ENCODE measurements at places on chromosomes 11 and 22. TPM values are rescaled to one million over a fixed set of nuclear protein-coding genes. Genes with fewer than 3 reads are reported as not detected.

DNA sequence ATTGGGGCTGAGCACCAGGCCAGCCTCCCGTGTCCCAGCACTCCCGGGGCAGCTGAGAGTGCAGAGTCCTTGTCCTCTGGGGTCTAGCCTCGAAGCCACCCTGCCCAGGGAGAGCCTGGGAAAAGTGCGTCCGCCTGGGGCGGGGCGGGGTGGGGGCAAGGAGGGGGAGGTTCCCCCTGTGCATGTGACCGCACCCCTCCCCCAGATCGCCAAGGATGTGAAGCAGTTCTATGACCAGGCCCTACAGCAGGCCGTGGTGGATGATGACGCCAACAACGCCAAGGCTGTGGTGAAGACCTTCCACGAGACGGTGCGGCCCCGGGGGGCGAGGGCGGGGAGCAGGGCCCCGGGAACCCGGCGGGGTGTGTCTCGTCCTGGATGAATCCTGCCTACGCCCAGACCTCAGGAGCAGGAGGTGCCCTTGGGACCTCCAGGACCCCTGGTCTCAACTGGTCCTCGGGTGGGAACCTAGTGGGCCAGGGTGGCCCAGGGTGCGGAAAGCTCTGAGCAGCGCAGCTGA is 5.3 kb upstream of the TSSC4 start:
- no peak overlapping the region for H3K4me3 ChIP-seq
- no peaks in the 10 kb centered on the region for H3K36me3 ChIP-seq
- no peak overlapping the region for H3K27ac ChIP-seq
- DNase-seq = no peak
- H3K4me1 ChIP-seq = peaks cover 13% of the 10 kb centered on the region

DNA sequence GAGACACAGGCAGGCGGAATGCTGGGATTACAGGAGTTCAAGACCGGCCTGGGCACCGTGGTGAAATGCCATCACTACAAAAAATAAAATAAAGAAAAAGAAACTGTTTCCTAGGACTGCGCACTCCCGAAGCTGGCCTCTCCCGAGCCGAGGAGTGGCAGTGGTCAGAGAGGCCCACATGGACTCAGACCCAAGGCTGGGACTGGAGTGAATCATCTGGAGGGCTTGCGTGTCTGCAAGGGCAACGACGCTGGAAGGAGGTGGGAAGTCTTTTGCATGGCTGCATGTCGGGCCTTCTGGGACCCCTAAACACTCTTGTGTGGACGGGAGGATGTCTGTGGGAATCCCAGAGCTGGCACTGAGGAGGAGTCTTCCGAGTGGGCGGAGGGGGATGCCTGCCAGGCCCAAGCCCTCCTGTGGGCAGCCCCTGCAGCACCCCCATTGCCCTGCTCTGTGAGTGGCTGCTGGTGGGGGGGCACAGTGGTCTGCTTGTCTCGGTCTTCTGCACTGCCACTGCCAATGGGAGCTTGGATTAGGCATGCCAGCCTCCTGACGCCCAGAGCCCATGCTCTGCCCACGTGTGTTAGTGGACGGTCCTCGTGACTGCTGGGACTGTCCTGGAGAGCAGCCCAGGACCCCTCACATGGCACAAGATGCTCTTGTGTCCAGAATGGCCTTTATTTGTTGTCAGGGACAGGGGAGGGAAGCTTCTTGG is 1.8 kb upstream of the AP2A2 start:
- no peak overlapping the region for H3K4me3 ChIP-seq
- H3K4me1 ChIP-seq = peaks cover 26% of the 10 kb centered on the region
- H3K27ac ChIP-seq = no peak overlapping the region
- no peaks in the 10 kb centered on the region for H3K27me3 ChIP-seq

DNA sequence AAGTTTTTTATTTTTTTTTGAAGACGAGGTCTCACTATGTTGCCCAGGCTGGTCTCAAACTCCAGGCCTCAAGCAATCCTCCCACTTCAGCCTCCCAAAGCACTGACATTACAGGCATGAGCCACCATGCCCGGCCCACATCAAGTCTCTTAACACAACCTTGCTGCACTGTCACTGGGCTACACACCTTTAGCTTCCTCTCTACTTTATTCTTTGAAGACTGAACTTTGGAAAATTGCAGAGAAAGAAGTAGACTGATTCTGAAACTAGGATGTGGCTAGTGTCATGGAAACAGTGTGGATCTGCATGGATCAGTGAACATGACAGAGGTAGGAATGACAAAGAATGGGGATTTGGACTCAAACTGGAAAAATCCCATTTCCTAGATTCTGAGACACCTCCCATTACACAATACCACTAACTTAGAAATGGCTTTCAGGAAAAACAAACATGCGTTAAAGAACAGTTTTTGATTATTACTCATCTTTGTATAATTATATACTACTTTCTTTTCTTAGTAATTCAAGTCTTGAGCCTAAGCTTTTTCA is 99.6 kb upstream of the SPON1 start:
- H3K4me1 ChIP-seq = peaks cover 22% of the 10 kb centered on the region
- DNase-seq = no peak
- no peaks in the 10 kb centered on the region for H3K27me3 ChIP-seq
- no peaks in the 10 kb centered on the region for H3K36me3 ChIP-seq
- H3K27ac ChIP-seq = no peak overlapping the region

GRCh38 chr11:6652182-6652581 is 3.4 kb downstream of the DCHS1 start:
- no peak overlapping the region for H3K4me3 ChIP-seq
- peaks cover 48% of the 10 kb centered on the region for H3K4me1 ChIP-seq
- H3K27me3 ChIP-seq = no peaks in the 10 kb centered on the region
- no peak for DNase-seq
- no peaks in the 10 kb centered on the region for H3K36me3 ChIP-seq

- DNase-seq = no peak
- no peak overlapping the region for H3K4me3 ChIP-seq
- H3K36me3 ChIP-seq = peaks cover 51% of the 10 kb centered on the region
- H3K4me1 ChIP-seq = peaks cover 16% of the 10 kb centered on the region
- no peaks in the 10 kb centered on the region for H3K27me3 ChIP-seq
These were observed 101.8 kb downstream of the BCR start for GRCh38 chr22:23282089-23282501.

- no peaks in the 10 kb centered on the region for H3K36me3 ChIP-seq
- DNase-seq = no peak
- no peak overlapping the region for H3K4me3 ChIP-seq
These were observed 46.1 kb upstream of the BLID start for GRCh38 chr11:122162095-122162494.

GRCh38 chr22:37986371-37986770 is 2.0 kb upstream of the SOX10 start:
- no peak overlapping the region for H3K4me3 ChIP-seq
- no peak for DNase-seq
- H3K27ac ChIP-seq = no peak overlapping the region
- H3K36me3 ChIP-seq = no peaks in the 10 kb centered on the region

DNA sequence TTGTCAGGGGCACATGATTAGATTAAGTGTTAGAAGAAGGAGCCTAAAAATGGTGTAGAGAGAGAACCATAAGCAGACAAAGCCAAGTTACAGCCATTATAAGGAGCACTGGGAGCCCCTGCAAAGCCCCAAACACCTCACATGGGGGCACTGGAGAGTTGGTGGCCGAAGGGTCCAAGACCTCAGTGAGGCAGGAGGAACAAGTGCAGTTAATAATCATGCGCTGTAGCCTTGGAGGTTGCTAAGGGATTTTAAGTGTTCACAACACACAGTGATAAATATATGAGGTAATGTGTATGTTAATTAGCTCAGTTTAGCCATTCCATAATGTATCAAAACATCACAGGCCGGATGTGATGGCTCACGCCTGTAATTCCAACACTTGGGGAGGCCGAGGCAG is 54.4 kb upstream of the JAM3 start:
- no peaks in the 10 kb centered on the region for H3K27me3 ChIP-seq
- H3K4me1 ChIP-seq = no peaks in the 10 kb centered on the region
- no peak overlapping the region for H3K27ac ChIP-seq
- DNase-seq = no peak
- H3K36me3 ChIP-seq = no peaks in the 10 kb centered on the region

- no peaks in the 10 kb centered on the region for H3K27me3 ChIP-seq
- H3K4me3 ChIP-seq = no peak overlapping the region
- no peaks in the 10 kb centered on the region for H3K4me1 ChIP-seq
- H3K27ac ChIP-seq = no peak overlapping the region
- DNase-seq = peak; percentile 9
- no peaks in the 10 kb centered on the region for H3K36me3 ChIP-seq
These were observed 23.2 kb downstream of the COMMD9 start for GRCh38 chr11:36265793-36266628.

DNA sequence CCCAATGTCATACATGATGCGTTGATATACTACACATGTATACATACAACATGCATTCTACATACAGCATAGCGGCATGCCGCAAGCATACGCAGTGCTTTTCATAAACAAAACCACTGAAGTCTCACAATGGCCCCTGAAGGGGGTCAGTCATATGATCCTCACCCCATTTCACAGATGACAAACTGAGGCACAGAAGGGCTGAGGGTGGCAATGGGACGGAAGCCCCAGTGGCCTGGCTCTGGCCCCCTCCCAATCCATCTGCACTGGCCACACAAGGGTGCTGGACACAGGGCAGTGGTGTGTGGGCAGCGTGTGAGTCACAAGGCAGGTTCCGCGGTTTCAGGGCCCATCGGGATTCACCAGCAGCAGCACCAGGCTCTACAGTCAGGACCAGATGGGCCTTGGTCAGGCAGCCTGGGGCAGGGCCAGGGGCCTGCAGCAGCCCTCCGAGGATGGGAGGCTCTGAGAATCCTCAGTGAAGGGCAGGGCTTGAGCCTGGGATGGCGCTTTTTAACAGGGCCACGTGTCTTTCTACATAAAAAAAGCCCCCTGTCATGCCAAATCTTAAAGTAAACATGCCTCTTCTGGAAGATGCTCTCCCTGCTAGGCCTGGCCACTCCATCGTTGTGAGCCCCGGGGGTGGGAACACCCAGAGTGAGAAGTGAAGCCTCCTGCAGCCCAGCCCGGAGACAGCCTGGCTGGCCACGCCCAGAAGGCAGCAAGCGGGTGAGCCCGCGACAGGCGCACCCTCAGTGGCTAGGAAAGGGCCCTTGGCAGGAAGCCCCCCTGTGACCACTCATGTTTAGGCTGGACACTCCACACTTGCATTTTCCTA is 206.5 kb downstream of the CTTN start:
- no peaks in the 10 kb centered on the region for H3K27me3 ChIP-seq
- H3K27ac ChIP-seq = no peak overlapping the region
- H3K36me3 ChIP-seq = no peaks in the 10 kb centered on the region
- H3K4me1 ChIP-seq = no peaks in the 10 kb centered on the region
- DNase-seq = no peak
- no peak overlapping the region for H3K4me3 ChIP-seq

GRCh38 chr11:117795638-117796455 is 1.2 kb downstream of the DSCAML1 start:
- H3K4me3 ChIP-seq = peak overlapping the region; percentile 12
- peaks cover 18% of the 10 kb centered on the region for H3K4me1 ChIP-seq
- DNase-seq = no peak
- H3K27me3 ChIP-seq = peaks cover 42% of the 10 kb centered on the region

- DNase-seq = no peak
- H3K27ac ChIP-seq = peak overlapping the region; percentile 77
- peak overlapping the region; percentile 90 for H3K4me3 ChIP-seq
- H3K27me3 ChIP-seq = no peaks in the 10 kb centered on the region
These were observed 677 bp downstream of the DYNC2H1 start for GRCh38 chr11:103109818-103110388.

DNA sequence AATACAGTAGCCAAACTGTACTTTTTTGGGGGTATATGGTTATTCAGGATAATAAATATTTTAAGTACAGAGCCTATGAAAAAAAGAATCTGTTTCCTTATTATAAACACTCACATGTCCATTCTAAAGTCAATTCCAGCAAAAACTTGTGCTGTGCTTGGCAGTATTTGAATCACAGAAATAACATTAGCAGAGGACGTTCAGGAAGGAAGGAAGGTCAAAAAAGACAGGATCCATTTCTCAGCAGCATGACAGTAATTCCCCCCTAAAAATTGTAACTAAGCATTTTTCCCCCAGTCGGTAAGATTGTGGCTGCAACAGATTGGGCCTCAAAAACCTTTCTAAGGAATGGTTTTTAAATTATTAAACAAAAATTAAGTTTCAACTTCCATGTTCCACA is 124.8 kb downstream of the ATG16L2 start:
- no peak overlapping the region for H3K27ac ChIP-seq
- H3K27me3 ChIP-seq = no peaks in the 10 kb centered on the region
- no peak for DNase-seq
- H3K4me1 ChIP-seq = no peaks in the 10 kb centered on the region
- no peak overlapping the region for H3K4me3 ChIP-seq

DNA sequence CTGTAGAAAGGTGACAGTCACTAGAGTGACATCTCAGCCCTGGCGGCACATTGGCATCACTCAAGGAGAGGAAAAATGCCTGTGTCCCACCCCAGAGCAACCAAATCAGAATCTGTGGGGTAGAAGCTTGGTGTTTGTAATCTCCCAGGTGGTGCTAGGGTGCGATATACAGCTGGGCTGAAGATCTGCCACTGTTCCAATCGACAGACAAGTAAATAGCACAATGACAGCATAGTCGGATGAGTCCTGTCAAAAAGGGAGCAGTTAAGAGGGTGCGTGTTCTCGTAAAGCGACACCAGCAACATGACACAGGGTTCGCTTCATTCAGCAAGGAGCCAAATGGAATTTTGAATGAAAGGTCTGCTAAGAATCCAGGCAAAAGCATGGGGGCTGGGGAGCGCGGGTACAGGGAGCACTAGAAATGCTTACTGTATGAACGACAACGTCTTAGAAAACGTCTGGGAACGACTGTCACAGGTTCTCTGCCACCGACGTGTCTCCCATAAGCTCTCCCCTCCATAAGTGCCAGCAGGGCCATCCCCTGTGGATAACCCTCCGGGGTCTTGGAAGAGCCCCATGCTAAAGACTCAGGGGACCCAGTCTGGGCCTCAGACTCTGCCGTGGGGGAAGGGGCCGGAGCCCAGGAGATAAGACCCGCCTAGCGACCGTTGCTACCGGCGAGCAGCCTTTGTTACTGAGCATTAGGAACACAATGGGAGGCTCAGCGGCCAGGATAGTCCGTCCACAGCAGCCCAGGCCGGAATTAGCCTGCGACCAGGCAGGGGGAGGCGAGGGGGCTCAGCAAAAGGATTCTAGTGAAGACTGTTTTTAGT is 20.8 kb downstream of the ADA2 start:
- no peak for DNase-seq
- no peaks in the 10 kb centered on the region for H3K4me1 ChIP-seq
- no peaks in the 10 kb centered on the region for H3K27me3 ChIP-seq
- H3K4me3 ChIP-seq = no peak overlapping the region

The TTC38 gene
- total RNA-seq = 17.4 TPM

The TSKU gene
- 0.11 TPM for total RNA-seq

The SYNGR1 gene
- 2.4 TPM for total RNA-seq

The SAA4 gene
- not detected for total RNA-seq

The OR52K2 gene
- total RNA-seq = not detected
